ENCODE measurements at places on chromosomes 4 and X. TPM values are rescaled to one million over a fixed set of nuclear protein-coding genes. Genes with fewer than 3 reads are reported as not detected.

DNA sequence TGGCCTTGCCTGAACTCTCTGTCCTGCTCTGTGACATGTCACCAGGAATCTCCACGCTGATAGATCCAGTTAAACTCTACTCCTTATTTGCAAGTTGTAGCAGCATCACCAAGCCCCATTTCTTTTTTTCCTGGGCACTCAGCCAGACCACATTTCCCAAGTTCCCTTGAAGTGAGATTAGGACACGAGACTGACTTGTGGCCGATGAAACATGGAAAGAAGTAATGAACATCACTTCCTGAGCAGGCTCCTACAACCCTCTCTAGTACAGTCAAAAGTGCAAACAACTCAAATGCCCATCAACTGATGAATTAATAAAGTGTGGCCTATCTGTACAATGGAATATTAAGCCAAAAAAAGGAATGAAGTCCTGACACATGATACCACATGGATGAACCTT is 74.6 kb downstream of the MAP3K15 start:
- H3K4me3 ChIP-seq = no peak overlapping the region
- no peaks in the 10 kb centered on the region for H3K36me3 ChIP-seq
- no peak overlapping the region for H3K27ac ChIP-seq

DNA sequence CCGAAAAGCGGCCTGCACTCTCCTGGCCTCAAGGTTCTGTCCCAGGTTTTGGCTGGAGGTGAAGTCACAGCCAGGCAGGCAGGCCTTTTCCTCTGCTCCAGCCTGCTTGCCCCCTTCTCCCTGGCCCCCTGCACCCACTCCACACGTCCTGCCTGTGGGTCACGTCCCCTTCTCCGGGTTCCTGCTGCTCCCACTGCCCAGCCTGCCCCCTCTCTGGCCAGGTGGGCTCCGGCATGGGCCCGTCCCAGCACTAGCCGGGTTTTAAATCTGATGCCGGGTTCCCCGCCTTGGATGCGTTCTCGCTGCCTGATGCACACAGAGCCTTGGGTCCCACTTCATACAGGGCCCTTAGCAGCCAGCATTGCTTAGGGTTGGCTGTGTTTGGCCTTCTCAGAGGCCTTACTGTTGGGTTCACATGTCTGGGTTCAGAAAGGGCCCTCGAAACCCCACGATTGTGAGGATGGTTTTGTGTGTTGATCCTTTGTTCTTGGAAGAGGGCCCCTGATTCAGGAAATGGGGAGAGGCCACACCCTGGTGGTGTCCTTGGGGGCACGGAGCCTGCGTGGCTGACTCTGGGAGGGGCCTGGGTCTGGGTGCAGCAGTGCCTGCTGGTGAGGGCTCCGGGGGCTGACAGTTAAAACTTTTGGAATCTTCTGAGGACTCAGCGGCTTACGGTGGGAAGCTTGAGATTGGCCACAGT is 6.0 kb downstream of the CPZ start:
- no peaks in the 10 kb centered on the region for H3K4me1 ChIP-seq
- H3K27ac ChIP-seq = no peak overlapping the region
- H3K4me3 ChIP-seq = no peak overlapping the region
- no peaks in the 10 kb centered on the region for H3K36me3 ChIP-seq
- H3K27me3 ChIP-seq = peaks cover 7% of the 10 kb centered on the region
- DNase-seq = no peak

- H3K36me3 ChIP-seq = no peaks in the 10 kb centered on the region
- H3K4me3 ChIP-seq = no peak overlapping the region
- H3K4me1 ChIP-seq = no peaks in the 10 kb centered on the region
- DNase-seq = no peak
Observed at GRCh38 chrX:151966236-151966635, 8.2 kb downstream of the GABRE start.

Gene TMPRSS11D
- total RNA-seq = not detected

Data from sigmoid colon (tissue), 7 donors.